ENCODE measurements at places on chromosomes 6 and 20.

DNA sequence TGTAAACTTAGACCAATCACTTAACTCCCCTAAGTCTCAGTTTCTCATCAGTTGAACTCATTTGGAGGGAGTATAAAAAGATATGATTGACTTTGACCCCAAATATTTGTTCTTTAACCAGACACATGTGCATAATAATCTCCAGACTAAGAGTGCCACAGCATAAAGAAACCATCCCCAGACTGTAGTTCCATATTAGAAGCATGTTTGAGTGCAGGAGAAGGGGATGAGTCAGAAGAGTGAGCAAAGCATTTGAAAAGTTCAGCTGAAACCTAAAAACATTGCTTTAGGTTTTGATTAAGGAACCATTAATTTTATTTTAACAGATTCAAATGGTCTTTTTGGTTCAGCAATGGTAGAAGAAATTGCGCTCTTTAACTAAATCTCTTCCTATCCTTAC lies 654.8 kb downstream of the UTRN start:
- no peak for DNase-seq

DNA sequence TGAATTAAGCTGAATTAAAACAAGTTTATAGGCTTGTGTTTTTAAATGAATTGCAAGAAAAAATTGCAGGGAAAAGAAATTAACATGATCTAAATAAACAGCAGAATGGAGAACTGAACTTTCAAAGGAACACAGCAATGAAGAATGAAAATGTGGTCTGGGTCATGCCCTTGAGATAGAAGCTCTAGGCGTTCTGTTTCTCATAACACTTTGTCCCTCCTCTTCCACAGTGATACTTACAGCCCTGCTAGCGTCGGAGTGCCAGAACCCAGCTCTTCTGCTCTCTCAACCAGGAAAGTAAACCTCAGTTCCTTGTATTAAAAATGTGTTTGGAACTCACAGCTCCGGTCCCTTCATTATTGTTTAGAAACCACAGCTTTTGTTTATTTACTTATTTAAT lies 11.4 kb downstream of the HMGCLL1 start:
- no peak for DNase-seq

- no peak for DNase-seq
Measured at GRCh38 chr6:98324446-98324845, 509.9 kb upstream of the POU3F2 start.

- DNase-seq, result no peak
Measured at GRCh38 chr20:61253264-61253639, 1.2 kb downstream of the CDH4 start.

DNA sequence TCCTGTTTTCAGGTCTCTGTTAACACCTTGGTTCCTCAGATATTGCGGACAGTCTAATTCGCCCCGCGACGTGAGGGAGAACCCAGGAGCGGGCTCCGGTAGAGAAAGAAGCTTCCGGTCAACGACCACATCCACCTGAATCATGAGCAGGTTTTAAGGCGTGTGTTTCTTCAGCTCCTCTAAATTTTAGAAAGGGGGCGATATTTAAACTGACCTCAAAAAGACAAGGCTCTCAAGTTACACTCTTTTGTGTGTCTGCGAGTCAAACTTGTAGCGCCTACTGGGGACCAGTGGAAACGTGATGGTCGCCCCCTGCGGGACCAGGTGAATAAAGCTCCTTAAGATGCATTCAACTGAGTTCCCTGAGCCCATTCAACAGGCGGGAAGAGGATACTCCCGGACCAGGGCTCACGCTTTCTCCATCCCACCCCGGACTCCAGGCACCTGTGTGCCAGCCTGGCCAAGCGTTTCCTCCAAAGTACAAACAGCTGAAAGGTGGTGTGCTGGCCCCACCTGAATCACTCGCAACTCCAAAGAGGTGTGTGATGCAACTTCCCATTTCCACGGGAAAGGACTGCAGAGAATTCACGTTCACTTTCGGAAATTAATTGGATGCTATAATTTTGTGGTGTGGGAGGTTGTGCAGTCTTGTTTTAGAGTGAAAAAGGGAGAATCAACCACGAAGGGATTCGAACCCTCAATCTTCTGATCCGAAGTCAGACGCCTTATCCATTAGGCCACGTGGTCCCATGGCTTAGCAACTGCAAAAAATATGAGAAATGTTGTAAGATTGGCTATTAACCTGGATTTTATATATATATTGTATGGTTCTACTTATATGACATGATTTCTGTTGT lies 17.0 kb downstream of the GPX5 start:
- DNase-seq, result peak; percentile 44

GRCh38 chr6:139161817-139162284 lies 27.0 kb downstream of the HECA start:
- DNase-seq, result no peak

GRCh38 chr6:88166493-88167351 lies 575 bp upstream of the CNR1 start:
- DNase-seq, result no peak

DNA sequence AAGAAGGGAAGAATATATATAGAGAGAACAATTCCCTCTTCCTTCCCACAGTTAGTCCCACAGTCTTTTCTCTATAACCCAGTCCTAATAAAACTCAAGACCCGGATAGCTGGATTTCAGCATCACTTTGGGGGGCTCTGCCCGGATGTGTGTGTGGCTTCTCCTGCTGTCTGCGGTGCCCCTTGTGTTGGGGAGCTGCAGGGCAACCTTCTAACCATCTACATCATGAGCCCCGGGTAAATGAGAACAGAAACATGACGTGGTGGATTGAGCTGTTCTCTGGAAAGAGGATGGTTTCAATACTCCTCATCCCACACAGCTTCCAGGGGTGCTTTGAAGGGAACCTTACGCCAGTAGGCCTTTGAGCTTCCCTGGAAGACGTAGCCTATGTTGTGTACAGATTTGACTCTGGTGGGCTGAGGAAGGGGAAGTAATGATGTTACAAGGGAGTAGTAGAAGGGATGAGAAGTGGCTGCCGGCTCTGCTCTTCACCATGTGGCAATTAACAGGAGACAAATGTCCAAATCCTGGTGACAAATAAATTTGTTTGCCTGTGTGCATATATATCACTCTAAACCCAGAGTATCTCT lies 13.5 kb upstream of the PRDM1 start:
- DNase-seq, result no peak

DNA sequence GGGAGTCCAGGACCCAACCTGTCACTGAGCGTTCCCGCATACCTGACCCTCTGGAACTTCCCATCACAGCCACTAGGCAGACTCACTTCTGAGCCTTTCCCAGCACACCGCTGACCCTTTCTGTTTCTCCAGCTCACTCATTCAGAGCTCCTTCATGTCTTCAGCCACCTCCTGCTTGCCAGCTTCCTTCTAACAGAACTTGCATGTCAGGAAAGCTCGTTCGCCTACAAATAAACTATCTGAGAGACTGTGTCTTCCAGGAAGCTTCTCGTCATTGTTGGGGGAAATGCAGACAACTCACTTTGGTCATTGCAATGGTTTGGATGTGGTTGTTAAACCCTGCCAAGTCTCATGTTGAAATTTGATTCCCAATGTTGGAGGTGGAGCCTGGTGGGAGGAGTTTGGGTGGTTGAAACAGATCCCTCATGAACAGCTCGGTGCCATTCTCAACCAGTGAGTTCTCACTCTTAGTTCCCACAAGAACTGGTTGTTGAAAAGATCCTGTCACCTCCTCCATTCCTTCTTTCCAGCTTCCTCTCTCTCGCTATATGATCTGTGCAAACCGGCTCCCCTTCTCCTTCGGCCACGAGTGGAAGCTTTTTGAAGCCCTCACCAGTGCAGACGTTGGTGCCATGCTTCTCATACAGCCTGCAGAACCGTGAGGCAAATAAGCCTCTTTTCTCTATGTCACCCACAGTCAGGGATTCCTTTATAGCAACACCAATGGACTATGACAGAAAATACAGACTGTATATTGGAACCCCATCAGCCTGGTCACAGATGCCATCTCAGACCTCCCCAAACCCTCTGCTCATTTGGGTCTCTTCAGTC lies 1.4 kb upstream of the MUC21 start:
- DNase-seq, result no peak

DNA sequence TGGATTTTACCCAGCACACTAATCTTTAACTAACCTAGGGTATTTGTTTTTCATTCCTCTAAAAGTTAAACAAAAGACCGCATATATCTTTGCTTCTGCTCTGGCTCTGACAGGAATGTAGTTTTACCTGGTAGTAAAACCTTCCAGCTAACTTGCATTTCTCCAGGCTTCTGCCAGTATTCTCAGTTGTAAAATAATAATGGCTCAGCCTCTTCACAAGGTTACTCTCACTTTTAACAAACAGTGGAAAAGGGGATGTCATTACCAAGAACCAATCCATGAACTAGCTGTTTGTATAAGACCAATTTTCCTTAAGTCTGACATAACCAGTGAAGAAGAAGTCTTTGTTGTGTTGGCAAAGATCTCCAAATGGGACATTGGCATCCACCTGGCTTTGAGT lies 10.0 kb downstream of the THBS2 start:
- DNase-seq, result no peak

- no peak for DNase-seq
Measured at GRCh38 chr6:84227044-84227433, 404 bp downstream of the CEP162 start.

DNA sequence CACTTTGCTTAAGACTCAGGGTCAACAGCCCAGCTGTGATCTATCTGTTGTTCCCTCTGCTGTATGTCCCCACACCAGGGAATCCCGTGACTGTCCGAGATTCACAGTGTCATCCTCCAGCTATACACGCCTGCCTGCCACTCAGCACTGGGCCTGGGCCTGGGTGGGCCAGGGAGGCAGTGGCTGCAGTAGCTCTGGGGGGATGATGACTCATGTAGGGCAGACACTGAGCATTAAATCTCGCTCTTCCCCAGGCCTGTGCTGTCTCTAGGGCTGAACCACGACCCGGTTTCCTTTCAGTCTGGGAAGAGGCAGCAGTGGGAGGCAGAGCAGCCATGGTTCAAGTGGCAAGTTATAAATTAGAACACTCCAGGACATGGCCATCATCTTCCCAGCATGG lies 173.9 kb downstream of the LRFN2 start:
- DNase-seq, result no peak

DNA sequence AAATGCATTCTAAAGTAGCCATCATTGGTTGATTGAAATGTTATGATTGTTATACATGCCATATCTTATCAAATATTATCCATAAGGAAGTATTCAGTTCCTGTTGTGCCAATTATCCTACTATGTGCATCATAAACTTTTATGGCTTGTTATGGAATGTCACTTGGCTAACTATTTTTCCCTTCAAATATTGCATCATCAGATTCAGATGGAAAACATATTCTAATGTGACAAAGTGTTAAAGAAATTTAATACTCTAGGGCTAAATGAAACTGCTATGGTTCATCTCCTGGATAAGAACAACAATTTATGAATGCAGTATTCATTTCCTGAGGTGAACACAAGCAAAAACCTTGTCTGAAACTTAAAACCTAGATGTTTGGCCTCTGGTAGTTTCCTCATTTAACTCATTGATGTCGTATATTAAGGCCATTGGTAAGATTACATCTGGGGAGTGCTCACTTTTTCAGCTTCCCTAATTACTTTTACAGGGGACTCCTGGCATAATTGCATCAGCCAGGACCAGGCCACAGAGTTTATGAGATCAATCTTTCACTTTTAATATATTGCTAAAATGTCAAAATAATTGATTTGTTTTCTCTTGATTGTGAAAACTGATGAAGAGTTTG lies 134.9 kb upstream of the CEP162 start:
- DNase-seq, result no peak

- no peak for DNase-seq
Measured at GRCh38 chr6:138278326-138278725, 60.0 kb upstream of the PBOV1 start.

- DNase-seq, result no peak
Measured at GRCh38 chr20:48008850-48009515, 223.7 kb upstream of the SULF2 start.

GRCh38 chr20:46541229-46541935 lies 9.1 kb downstream of the OCSTAMP start:
- DNase-seq, result no peak

- DNase-seq, result no peak
Measured at GRCh38 chr6:156590482-156590881, 186.7 kb upstream of the ARID1B start.

GRCh38 chr6:5278047-5278446 lies 16.7 kb downstream of the FARS2 start:
- no peak for DNase-seq

GRCh38 chr6:111589366-111589765 lies 16.3 kb downstream of the TRAF3IP2 start:
- no peak for DNase-seq

DNA sequence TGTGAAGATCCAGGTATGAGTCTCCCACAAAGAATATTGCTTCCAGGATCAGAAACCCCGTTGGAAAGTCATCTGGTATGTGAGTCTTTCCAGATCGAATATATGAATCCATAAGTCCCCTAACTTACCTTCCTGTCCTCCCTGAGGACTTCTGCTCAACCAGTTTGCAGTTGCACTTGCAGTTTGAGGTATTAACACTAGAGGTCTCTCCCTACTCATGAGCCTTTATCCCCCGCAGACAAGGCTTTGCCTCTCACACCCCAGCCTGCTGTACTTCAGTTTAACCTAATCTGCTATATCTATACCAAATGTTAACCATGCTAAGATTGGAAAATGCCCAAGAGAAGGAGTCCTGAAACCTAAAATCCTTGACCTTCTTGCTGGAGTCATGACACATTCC lies 135.3 kb upstream of the DEFB112 start:
- no peak for DNase-seq

DNA sequence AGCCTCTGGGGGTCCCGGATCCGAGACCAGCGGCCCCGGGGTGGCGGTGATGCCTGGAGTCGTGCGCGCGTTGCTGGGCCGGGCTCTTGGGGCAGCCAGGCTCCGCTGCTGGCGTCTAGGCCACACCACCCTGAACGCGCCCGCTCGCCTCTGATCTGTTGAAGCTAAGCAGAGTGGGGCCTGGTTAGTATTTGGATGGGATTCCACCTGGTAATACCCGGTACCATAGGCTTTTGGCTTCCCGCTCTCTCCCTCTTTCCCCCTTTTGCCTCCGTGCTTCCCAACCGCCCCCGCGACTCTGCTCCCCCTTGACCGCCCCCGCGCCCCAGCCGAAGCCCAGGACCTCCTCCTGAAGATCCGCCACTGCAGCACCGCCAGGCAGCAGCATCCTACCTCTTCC lies 1383.5 kb upstream of the DEFB115 start:
- DNase-seq, result no peak

GRCh38 chr6:119350952-119351372 lies 1.4 kb upstream of the MAN1A1 start:
- no peak for DNase-seq

DNA sequence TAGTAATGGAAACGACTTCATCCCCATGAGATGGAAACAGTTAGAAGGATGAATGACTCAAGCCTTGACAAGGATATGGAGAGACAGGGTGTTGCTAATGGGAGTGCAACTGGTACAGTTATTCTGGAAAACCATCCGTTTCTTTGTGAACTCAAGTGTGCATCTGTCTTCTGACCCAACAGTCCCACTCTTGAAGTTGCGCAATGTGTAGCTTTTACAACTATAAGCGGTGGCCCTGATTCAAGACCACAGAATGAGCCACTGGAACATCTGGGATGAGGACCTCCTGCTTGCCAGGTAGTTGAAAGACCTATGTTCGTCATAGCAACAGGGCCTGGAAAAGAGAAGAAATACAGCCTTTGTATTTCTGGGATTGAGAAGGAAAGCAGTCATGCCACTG lies 115.8 kb upstream of the GMDS start:
- no peak for DNase-seq

All from stimulated activated CD4-positive, alpha-beta T cell treated with anti-CD3 and anti-CD28 coated beads, Interleukin-1b, Interleukin-23, amount 100 ng/mL, for 24 hours (primary cell).